ENCODE measurements at places on chromosomes 1 and 21.

- no peaks in the 10 kb centered on the region for H3K36me3 ChIP-seq
- H3K27me3 ChIP-seq, result peaks cover 34% of the 10 kb centered on the region
- peaks cover 17% of the 10 kb centered on the region for H3K4me1 ChIP-seq
- peak within 1 kb of the TSS; percentile 33 for H3K27ac ChIP-seq
- no peak within 1 kb of the TSS for H3K4me3 ChIP-seq
These were observed at the start of gene SLAMF8 for GRCh38 chr1:159826441-159827101. TSS of gene SLAMF8 (plus strand) at chr1:159826873. CDS start at chr1:159826899, 26 bp downstream.

GRCh38 chr1:54547601-54548388 is at the start of gene ACOT11:
TSS of gene ACOT11 (plus strand) at chr1:54548228. CDS start at chr1:54548310, 82 bp downstream.
- no peak for DNase-seq
- H3K4me3 ChIP-seq, result no peak within 1 kb of the TSS
- no peaks in the 10 kb centered on the region for H3K36me3 ChIP-seq
- peaks cover 5% of the 10 kb centered on the region for H3K4me1 ChIP-seq
- peaks cover 32% of the 10 kb centered on the region for H3K27me3 ChIP-seq
- H3K27ac ChIP-seq, result no peak within 1 kb of the TSS

DNA sequence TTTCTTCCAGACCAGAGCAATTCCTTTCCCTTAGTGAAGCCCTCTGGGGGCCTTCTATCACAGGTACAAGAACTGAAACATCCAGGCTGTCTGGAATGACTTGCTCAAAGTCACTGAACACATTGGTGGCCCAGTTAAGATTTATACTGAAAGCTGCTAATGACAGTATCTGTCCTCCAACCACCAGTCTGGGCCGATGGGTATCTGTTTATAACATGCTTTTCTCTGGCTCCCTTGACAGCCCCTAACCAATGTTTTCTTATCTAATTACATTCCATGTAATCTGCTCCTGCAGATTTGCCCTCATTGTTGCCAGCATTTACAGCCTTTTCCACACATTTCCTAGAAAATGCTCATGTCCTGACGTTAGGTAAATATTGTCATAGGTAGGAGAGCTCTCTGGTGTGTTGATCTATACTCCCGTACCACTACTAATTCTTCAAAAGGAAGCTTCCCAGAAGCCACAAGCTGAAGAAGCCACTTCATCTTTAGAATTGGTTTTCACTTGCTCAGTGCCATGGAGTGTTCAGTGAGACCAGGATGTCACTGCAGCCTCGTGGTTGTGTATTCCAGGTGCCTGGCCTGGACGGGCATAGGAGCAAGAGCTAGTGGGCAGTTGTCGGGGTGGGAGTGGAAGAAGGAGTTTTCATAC is 163.9 kb downstream of the TSEN15 start:
- no peak overlapping the region for H3K4me3 ChIP-seq
- H3K4me1 ChIP-seq, result peaks cover 16% of the 10 kb centered on the region
- no peaks in the 10 kb centered on the region for H3K36me3 ChIP-seq
- DNase-seq, result no peak
- peaks cover 5% of the 10 kb centered on the region for H3K27me3 ChIP-seq

DNA sequence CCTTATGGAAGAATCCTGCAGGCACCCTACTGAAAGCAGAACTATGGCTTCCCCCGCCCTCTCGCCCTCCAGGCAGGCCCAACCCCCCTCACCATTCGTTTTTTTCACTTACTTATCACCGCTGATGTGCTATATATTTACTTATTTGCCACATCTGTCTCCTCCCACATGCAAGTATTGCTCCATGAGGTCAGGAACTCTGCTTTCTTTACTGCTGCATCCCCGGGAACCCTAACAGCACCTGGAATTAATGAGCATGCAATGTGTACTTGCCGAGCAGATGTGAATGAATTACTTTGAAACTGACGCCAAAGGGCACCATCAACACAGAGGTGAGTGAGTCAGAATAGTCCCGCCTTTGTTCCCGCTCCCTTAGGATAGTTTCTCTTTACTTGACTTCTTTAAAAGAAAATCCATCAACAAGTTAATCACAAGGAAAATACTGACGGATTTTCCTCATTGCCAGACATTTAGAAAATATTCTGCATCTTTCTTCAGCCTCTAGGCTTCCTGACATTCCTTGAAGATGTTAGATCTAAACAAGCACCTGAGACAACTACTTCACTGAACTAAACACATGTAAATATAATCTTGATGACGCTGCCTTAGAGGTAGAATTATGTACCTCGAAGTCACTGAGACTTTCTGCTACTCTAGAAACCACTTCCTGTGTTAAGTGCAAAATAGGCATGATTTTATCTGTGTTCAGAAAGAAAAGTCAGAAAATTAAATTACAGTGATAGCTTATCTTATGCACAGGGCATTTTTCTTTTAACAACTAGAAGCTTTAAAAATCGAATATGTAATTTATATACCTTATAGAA is 17.5 kb upstream of the RAB4A start:
- no peak overlapping the region for H3K4me3 ChIP-seq
- no peak for DNase-seq
- H3K27ac ChIP-seq, result no peak overlapping the region
- peaks cover 12% of the 10 kb centered on the region for H3K4me1 ChIP-seq
- H3K36me3 ChIP-seq, result peaks cover 1% of the 10 kb centered on the region

GRCh38 chr1:111214074-111214801 is 13.3 kb upstream of the CHI3L2 start:
- peak overlapping the region; percentile 94 for H3K27ac ChIP-seq
- H3K36me3 ChIP-seq, result no peaks in the 10 kb centered on the region
- no peak for DNase-seq

GRCh38 chr1:151455966-151456365 is 3.3 kb downstream of the POGZ start:
- no peak overlapping the region for H3K27ac ChIP-seq
- H3K4me1 ChIP-seq, result peaks cover 14% of the 10 kb centered on the region
- no peak for DNase-seq
- H3K27me3 ChIP-seq, result no peaks in the 10 kb centered on the region

DNA sequence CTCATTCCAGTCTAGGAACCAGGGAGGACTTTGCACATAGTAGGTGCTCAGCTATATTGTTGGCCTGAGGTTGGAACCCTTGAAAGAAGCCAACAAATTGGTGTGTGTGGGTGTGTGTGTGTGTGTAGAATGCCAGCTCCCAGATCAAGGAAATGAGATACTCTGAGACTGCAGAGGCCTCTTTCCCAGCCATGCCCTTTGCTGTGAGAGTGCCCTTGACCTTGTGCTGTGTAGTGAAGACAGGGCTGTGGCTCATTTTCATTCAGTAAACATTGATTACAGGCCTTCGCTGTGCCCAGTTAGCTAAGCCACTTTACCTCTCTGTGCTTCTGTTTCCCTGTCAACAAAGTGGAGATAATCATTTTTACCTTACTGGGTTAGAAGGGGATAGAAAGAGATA is 3.2 kb downstream of the CYP4B1 start:
- H3K27ac ChIP-seq, result no peak overlapping the region
- H3K36me3 ChIP-seq, result no peaks in the 10 kb centered on the region
- DNase-seq, result no peak
- no peak overlapping the region for H3K4me3 ChIP-seq

DNA sequence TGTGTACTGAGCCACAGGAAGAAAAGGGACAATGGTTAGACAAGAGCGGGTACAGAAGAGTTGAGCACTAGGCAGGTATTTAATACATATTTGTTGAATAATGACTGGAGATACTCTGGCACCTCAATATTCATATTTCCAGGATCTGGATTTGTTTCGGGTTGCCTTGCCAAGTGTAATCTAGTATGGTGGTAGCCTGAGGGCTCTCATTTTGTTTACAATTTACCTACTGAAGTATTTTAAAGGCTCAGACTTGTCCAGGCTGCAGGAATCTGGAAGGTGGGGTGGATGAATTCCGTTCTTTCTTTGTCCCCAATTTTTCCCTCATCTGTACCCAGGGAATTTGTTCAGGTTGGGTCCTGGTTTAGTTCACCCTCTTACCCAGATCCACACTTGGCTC is 95.0 kb downstream of the CACHD1 start:
- H3K27ac ChIP-seq, result no peak overlapping the region
- DNase-seq, result no peak
- H3K36me3 ChIP-seq, result peaks cover 4% of the 10 kb centered on the region
- H3K27me3 ChIP-seq, result peaks cover 4% of the 10 kb centered on the region

DNA sequence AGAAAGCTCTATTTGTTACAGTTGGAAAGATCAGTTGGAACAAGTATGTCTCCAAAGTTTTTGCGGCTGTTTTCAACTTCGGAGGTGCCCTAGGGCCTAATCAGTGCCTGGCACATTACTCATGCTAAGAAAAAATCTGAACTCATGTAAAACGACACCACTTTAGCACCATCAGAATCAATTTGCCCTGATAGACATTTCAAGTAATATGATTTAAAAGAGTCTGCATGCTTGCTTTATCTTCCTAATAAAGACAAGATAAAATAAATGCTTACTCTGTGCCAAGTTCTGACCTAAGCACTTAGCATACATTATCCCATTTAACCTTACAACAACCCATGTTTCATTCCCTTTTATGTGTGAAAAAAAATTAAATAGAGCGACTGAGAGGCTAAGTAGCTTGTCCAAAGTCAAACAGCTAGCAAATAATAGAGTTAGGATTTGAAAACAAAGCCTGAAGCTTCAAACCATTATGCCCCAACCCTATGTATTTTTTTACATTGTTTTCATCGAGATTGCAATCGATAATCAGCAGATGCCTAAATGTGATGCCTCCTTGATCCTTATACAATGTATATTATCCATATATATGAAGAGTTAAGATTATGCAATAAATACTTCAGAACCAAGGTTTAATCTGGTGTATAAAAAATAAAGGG is 91.3 kb downstream of the DENND1B start:
- H3K27ac ChIP-seq, result no peak overlapping the region
- DNase-seq, result no peak
- no peak overlapping the region for H3K4me3 ChIP-seq
- peaks cover 15% of the 10 kb centered on the region for H3K36me3 ChIP-seq
- no peaks in the 10 kb centered on the region for H3K4me1 ChIP-seq

DNA sequence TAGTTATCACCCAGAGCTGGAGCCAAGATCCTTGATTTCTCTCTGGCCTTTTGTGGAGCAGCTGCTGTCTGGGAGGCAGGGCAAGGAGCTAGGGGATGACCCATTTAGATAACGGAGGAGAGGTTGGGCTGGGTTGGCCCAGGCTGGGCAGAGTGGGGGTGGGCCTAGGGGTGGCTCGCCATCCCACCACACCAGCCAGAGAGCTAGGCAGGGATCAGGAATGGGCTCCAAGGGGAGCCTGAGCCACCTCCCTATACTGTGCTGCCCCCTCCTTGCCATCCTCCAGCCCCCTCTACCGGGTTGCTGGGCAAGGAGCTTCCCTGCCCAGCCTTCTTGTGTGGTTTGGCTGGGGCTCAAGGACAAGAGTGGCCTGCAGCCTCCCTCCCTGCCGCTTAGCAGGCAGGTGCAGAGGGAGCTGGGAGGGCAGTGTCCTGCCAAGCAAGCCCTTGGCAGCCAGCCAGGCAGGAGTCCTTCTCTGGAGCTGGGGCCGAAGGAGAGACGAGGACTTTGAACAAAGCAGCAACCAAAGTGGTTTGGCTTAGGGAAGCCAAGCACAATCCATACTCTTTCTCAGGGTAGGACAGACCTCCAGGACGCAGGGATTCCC is 4.1 kb downstream of the NUAK2 start:
- peaks cover 6% of the 10 kb centered on the region for H3K36me3 ChIP-seq
- no peak for DNase-seq
- no peaks in the 10 kb centered on the region for H3K27me3 ChIP-seq
- H3K4me3 ChIP-seq, result peak overlapping the region; percentile 58
- H3K4me1 ChIP-seq, result peaks cover 61% of the 10 kb centered on the region

GRCh38 chr21:15494481-15494880 is 235.3 kb upstream of the USP25 start:
- H3K36me3 ChIP-seq, result no peaks in the 10 kb centered on the region
- no peaks in the 10 kb centered on the region for H3K4me1 ChIP-seq
- no peak overlapping the region for H3K27ac ChIP-seq
- H3K4me3 ChIP-seq, result no peak overlapping the region

GRCh38 chr1:22077728-22078127 is 25.2 kb downstream of the CDC42 start:
- H3K4me1 ChIP-seq, result peaks cover 47% of the 10 kb centered on the region
- no peak overlapping the region for H3K4me3 ChIP-seq
- no peak overlapping the region for H3K27ac ChIP-seq
- H3K36me3 ChIP-seq, result peaks cover 40% of the 10 kb centered on the region

DNA sequence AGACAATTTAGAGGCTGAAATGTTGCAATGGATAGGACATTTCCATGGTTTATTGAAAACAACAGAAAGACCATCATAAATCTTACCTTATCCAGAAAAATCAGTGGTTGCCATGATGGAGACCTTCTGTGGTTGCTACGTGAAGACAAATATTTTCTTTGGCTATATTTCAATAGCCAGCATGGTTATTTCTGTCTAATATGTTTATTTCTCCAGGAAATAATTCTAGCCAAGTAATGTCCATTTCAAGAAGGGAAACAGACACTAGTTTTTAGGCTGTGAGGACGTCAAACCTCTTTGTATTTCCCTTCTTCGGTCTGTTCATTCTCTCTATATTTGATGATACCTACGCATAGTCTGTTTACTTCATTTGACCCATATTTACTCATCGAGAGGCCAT is 49.2 kb upstream of the NFASC start:
- H3K4me3 ChIP-seq, result no peak overlapping the region
- no peak overlapping the region for H3K27ac ChIP-seq
- no peak for DNase-seq
- no peaks in the 10 kb centered on the region for H3K36me3 ChIP-seq

DNA sequence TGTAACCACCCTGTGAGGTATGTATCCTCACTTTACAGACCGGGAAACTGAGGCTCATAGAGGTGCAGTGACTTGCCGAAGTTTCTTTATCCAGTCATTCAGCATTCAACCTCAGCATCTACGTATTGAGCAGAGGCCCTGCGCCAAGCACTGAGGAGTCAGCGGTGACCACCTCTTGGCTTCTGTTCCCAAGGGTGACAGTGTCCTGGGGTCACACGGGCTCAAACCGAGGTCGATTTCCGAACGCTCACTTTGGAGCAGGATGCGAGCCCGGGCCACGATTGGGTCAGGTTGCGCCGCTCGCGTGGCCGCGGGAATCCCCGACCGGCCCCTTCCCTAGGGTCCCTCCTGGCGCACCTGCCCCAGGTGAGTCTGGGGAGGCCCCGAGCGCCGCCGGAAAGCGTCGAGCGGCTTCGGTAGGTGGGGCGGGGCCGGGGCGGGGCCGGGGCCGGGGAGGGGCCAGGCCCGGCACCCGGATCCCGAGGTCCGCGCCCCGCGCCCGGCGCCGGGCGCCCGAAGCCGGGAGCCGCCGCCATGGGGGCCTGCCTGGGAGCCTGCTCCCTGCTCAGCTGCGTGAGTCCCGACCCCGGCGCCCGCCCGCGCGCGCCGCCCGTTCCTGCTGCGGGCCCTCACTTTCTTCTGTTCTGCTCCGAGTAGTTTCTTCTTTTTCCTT is at the start of gene SERINC2:
Gene SERINC2 (plus strand): TSS at position 482 of the 673 bp plus-strand sequence. CDS start 53 bp downstream, at position 535.
- peak within 1 kb of the TSS; percentile 84 for H3K4me3 ChIP-seq
- H3K27me3 ChIP-seq, result peaks cover 65% of the 10 kb centered on the region
- no peaks in the 10 kb centered on the region for H3K36me3 ChIP-seq
- no peak for DNase-seq
- H3K27ac ChIP-seq, result peak within 1 kb of the TSS; percentile 10

DNA sequence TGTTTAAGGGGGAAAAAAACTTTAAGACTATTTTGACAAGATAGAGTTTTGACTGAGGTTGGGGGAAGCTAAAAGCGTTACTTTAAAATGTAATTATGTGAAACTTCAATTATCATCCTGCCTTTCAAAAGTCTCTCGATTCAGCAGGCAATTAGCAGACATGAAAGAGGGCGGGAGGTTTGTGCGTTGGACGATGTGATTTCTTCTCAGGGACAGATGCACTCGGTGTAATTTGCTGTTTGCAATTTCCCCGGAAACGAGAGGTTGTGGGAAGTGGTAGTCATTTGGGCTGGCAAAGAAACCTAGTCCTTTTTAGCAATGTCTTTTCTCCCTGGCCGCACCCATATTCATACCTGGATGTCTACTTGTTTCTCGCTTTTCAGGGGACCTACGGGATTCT is 27.1 kb downstream of the KAZN start:
- DNase-seq, result no peak
- H3K4me3 ChIP-seq, result no peak overlapping the region
- H3K4me1 ChIP-seq, result no peaks in the 10 kb centered on the region
- no peaks in the 10 kb centered on the region for H3K36me3 ChIP-seq

Data from stimulated activated naive B cell treated with anti-CD40 and anti-IgM and Interleukin-4, amounts not matched to agents 10 μg/mL and 1 μg/mL and 100 μg/mL, for 72 hours (primary cell).